ENCODE measurements at places on chromosomes 12 and 14.

DNA sequence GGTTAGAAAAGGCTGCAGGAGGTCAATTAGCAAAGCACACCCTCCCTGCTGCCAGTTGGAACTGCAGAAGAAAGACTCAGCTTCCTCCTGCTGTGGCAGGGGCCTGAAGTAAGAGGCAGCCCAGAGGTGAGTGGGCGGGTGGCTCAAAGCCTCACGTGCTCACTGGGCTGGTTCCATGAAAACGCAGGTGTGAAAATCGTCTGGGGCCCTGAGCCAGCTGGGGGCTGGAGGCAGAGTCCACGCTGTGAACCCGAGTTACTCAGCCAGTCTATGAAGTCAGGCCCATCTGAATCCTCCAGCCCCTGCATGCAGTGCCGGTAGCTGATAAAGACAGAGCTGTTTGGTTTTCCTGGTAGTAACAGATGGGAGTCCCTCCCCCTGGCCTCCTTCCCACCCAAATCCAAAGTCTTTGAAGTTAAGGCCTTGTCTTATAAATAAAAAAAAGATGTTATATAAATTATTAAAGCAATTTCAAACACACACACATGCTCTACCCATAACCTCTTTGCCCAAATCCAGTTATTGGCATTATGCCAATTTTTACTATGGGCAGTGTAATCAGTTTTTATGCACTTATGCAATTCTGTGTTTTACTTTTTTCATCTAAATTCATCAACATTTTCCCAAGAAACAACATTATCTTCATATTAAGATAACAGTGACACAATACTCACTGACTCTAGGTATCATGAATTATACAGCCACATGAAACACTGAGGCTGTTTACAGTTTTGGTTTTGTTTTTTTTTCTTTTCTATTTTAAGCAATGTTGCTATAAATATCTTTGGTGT lies 57.9 kb upstream of the PNMA1 start:
- peak; percentile 79 for DNase-seq

GRCh38 chr14:68606176-68606575 lies 186.7 kb downstream of the ZFP36L1 start:
- DNase-seq = no peak

DNA sequence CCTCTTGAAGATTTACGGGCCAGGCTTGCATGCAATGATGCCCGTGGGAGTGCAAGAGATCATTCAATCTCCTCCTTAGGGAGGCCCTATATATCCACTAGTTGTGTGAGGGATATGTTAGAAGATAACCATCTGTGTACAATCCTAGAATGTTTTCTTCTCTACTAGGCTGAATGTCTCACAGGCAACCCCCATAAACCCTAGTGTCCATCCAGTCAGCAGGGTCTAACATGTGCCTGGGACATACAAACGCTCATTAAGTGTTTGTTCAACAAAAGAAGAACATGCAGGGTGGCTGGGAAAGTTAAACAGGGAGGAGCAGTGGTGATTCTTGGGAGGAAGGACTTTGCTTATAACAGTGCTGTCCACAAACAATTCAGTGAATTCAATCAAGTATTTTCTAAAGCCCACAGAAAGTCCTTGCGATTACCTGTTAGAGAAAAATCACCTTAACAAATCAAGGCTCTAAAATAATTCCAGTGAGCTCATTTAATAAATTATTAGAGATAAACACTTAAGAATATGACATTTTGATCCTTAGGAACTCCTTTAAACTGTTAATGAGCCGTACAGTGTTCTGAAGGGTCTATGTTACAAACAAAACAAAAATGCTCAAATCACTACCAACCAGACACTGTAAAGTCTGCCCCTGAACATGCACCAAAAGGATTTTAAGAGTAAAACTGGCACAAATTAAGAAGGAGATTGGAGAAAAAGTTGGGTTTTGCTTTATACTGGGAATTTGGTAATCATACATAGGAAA lies 96.6 kb upstream of the FERMT2 start:
- no peak for DNase-seq

GRCh38 chr12:117662620-117663395 lies 301.4 kb upstream of the NOS1 start:
- DNase-seq = no peak

- DNase-seq = no peak
Observed at GRCh38 chr12:76206677-76207072, 122.2 kb upstream of the NAP1L1 start.

DNA sequence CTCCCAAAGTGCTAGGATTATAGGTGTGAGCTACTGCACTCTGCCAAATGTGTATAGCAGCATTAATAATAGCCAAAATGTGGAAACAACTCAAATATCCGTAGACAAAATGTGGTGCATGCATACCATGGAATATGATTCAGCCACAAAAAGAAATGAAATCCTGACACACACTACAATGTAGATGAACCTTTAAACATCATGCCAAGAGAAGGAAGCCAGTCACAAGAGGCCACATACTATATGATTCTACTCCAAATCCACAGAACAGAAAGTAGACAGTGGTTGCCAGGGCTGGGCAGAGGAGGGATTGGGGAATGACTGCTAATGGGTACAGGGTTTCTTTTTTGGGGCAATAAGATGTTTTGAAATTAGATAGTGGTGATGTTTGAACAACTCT lies 7.7 kb upstream of the TMED2 start:
- DNase-seq = no peak

GRCh38 chr14:93957751-93958566 lies 18.4 kb downstream of the ASB2 start:
- no peak for DNase-seq

DNA sequence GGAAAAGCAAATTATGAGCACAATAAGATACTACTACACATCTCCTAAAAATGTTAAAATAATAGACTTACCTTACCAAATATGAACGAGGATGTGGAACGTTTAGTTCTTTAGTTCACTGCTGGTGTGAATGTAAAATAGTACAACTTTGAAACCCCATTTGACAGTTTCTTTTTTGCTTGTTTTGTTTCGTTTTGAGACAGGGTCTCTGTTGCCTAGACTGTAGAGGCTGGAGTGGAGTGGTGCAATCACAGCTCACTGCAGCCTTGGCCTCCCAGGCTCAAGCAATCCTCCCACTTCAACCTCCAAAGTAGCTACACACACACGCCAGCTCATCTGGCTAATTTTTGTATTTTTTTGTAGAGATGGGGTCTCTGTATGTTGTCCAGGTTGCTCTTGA lies 136.4 kb upstream of the FAR2 start:
- DNase-seq = no peak

- peak; percentile 94 for DNase-seq
Observed at GRCh38 chr12:71947645-71948105, 9.0 kb downstream of the TPH2 start.

DNA sequence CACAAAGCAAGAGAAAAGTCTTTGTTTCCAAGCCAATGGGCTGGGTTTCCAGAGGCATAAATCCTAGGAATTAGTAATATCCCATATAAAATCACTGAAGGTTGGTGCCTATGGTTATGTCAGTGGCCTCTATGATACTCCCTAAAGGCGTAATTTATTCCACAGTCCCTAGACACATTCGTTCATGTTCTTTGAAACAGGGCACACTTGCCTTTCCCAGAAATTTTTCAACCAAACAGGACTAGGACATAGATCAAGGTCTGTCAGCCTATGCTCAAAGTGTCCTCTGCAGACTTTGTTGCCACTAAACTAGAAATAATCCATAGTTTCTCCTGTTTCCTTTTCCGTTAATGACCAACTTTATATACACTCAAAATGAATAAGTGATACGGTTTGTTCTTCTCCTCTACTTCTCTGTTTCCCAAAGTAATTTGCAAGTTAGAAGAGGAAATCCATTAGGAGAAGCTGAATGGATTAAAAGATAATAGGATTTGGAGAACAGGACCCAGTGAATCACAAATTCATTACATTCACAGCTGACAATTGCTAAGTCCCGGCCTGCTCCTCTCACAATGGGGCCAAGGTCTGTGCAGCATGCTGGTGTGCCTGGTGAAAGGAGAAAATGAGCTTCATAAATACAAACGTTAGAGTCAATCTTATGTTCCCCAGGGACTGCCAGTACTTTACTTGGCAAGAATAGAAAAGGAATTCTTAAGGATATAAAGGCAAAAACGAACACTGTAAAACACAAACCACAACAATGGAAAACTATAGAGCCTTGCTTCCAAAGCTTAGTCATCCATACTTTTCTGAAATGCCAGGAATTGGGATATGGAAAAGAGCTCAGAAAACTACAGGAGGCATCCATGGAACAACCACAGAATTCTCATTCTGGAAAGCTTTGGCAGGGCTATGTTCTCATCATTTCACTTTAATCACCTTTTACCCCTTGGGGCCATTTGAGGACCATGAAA lies 966.2 kb downstream of the NRXN3 start:
- no peak for DNase-seq

DNA sequence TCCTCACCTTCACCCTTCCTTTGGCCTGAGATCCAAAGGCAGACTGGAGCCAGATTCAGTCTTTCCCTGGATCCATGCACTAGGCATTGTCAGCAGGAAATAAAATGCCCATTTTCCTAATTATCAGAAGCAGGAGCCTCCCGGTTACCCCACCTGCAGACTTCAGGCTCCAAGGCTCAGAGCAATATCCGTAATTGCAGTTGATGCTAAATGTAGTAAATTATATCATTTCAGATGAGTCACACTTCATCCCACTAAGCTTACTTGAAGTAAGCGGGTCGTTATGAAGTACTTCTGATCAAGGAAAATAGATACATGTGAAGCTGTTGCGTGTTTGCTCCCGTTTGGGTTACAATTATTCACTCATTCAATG lies 110.7 kb upstream of the SFSWAP start:
- no peak for DNase-seq

- DNase-seq = no peak
Observed at GRCh38 chr12:32005496-32006125, 46.4 kb downstream of the RESF1 start.

DNA sequence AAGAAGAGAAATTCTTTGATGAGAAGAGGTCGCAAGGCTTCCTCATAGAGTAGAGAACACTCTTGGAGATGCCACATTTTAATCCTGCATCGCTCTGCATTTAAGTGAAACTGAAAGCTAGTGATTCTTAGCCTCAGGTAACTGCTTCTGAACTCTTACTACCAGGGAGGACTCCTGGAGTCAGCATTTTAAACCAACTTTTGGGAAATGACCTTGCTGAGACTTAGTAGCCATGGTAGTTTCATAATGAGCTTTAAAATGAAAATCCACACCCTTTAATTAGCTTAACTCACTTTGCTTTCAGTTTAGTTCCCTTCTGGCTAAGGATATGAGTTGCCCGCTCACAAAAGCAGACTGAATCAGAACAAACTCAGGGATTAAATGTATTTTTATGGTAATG lies 80.3 kb downstream of the SYNE2 start:
- no peak for DNase-seq

GRCh38 chr12:62910549-62911169 lies 24.3 kb downstream of the PPM1H start:
- DNase-seq = no peak

GRCh38 chr14:99122521-99123125 lies 149.4 kb downstream of the BCL11B start:
- no peak for DNase-seq

DNA sequence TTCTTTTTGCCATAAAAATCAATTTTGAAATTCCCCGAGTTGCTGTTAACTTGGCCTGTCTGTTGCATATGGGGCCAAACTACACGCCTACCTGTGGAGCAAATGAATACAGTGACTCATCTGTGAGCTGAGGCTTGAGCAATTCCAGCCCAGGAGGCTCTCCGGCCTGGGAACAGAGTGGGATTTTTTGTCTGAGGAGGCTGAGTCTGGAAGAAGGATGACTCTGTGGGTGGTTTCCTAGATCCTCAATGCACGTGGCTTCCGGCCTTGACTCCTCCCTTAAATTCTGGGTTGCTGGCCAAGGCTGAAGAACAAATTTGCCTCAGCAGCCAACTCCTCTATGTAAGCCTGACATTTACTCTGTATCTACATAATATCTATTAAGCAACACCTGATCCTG lies 124.1 kb downstream of the SSPN start:
- DNase-seq = no peak

- DNase-seq = no peak
Observed at GRCh38 chr14:59474172-59474571, 9.0 kb upstream of the GPR135 start.

DNA sequence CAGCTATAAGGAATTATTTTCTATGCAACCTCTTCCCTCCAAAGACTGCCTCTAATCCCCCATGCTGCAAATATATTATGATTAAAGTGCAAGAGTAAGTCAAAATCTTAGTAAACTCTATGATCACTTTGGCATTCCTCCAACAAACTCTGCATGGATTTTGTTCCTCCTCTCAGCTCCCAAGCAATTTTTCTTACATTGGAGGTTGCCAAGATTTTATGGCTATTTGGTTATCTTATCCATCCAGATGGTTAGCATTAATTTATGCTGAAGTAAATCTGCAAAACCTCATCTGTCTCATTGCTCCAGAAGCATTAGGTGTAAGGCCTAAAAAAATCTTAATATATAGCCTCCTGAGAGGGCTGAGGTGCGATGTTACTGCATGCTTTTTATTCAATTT lies 228.1 kb downstream of the CHST11 start:
- no peak for DNase-seq

DNA sequence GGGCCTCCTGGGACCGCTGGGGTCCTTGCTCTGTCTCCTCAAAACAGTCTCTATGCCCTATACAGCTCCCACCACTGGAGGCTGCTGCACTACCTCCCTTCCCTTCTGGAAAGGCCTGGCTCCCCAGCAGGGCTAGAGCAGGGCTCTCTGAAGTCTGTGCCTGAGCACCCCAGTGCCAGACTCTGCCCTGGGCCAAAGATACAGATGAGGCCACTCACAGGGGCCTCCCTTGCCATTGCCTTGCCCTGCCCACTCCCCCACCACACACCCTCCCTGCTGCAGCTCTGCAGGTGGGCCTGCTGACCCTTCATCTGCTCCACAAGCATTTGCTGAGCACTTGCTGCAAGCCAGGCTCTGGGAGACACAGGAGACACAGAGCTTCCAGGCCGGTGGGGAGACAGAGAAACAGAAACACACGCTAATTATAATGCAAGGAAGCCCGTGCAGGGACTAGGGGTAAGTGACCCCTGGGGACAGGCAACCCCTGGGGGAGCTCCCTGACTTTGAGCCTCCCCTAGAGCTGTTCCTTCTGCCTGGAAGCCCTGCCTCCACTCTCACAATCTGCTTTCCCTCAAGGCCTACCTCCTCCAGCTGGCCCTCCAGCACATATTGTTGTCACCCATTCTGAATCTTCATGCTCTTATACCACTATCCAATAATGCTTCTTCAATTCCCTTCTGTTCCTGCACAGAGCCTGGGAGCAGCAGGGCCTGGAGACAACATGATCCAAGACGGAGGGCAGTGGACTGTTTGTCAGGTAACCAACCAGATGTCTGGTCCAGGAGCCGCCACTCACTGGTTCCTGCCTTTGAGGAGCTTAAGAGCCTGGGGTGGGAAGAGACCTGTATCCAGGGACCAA lies 32.6 kb upstream of the PNMA1 start:
- no peak for DNase-seq
